ENCODE measurements at places on chromosomes 12 and 14.

DNA sequence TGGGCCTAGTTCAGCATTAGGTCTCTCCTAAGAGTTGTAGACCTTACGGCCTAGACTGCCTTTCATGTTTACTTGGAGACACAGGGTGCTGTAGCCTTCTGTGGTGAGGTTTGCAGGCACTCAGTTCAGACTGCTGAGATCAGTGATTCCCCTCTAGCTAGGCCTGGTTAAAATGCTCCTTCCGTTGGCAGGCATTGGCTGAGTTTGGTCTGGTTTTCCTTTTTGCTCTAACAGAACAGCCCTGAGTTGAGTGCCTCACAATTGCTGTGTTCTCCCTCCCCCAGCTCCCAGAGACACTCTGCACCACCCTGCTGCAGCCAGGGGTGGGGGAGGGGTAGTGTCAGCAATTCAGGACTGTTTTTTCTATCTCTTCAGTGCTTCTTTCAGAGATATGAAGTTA, 178.9 kb upstream of the DYRK2 start:
- no peak for DNase-seq

DNA sequence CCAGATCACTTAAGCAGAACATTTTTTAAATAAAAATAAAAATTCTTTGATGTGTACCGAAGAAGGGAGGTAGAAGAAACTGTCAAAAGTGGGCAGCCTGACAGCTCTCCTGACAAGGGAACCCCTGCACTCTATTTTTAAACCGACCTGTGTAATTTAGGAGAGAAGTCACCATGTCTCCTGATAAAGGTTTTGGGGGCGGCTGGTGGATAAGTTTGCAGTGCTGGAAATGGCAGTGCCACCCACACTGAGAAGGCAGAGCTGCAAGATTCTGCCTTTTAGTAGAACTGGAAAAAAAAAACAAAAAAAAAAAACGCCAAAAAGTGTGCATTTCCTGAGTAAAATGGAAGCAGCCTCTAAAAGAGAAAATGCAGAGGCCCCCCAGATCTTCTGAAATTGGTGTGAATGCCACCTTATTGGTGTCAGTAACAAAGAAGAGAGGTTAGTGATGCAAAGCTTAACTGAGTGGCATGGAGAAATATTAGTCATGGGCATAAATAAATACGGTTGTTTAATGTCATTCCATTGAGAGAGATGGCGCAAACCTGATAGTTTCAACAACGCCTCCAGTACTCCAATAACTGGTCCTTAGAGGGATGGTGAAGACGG, 24.7 kb downstream of the DUSP6 start:
- no peak for DNase-seq

- DNase-seq = no peak
Measured at GRCh38 chr12:8950702-8951478, 1.4 kb upstream of the M6PR start.

DNA sequence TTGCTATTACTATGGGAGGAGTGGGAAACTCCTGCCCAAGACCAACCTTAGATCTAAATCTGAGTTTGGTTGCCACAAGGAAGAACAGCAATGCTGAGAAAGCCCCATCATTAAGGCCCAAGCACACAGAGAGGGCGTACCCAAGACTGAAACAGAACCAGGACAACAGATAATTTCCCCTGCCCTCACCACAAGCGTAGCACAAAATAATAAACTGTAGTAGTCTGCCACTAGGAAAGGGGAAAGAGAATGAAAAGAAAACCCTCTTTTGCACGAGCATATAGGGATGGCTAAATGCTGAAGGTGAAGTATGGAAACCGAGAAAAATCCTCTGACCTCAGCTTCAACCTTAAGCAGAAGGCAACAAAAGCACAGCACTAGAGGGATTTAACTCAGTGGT, 76.5 kb upstream of the DHRS4 start:
- DNase-seq = no peak

GRCh38 chr14:39175445-39176262, 600 bp downstream of the PNN start:
- peak; percentile 4 for DNase-seq

GRCh38 chr14:68506645-68507419, 286.0 kb downstream of the ZFP36L1 start:
- peak; percentile 36 for DNase-seq

DNA sequence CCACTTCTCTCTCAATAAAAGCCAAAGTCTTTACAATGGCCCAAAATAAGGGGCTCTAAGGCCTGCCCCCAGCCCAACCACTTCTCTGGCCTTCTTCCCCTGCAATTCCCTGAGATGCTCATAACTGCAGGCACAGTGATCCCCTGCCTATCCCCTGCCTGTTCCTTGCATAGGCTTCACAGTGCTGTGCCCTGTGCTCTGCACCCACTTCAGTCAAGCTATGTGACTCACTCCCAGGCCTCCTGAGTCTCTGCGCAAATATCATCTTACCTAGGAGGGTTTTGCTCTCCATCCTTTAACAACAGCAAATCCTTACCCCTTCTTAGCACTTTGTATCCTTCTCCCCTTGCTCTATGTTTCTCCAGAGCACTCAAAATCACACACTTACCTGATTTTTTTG, 242.2 kb downstream of the MSRB3 start:
- no peak for DNase-seq

GRCh38 chr12:10528174-10528953, 22.7 kb downstream of the EIF2S3B start:
- no peak for DNase-seq

DNA sequence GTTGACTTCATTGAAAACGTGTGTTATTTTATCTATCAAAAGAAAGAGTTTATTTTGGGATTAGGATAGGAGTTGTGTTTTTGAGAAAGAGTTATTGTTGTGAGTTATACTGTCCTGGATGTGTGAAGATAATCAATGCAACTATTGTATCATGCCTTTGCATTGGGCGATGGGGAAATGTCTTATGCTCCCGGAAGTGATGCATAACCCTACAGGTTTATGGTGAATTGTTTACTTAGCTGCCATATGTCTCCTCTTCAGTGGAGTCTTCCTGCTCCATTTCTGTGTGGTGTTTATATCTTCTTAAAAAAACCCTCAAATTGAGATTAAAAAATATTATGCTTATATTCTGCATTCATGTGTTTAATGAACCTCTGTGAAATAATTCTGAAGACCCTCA, 6.5 kb downstream of the PDE3A start:
- no peak for DNase-seq

DNA sequence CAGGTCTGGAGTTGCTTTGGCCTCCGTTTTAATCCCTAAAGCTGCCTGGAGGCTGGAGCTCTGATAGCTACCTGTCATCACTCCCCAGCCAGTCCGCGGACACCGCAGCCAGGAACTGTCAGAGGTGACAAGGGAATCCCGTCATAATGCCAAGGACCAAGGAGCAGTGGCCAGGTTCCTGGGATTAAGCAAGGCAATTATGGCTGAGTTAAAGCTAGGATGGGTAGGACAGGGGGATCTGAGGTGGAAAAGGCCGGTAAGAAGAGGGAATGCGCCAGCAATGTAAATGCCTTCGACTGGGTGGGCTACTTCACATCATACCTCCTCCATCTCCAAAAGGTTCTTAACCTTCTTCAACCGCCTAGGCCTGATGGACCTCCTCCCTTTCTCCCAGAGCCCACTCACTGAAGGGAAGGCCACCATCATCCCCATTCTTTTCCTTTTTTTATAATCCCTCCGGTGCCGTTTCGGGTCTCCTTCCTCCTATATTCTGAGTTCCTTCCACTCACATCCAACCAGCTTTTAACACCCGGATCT, 1.9 kb downstream of the PPP1R3E start:
- DNase-seq = no peak

DNA sequence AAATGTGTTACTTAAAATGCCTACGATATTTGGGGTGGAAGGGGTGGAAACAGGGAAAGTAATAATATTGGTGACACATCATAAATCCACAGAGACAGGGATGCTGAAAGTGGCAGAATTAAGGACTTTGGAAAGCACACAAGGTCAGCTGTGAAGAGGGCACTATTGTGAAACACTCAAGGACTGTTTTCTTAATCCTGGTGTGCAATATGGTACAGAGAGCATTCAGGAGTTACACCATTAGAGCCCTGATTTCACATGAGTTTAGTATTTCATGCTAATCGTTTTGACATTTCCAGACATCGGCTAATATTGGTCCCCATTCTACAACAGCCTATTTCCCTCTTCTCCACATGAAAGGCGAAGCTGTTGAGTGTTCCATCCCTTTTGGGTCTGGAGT, 219.2 kb downstream of the MSRB3 start:
- DNase-seq = no peak

DNA sequence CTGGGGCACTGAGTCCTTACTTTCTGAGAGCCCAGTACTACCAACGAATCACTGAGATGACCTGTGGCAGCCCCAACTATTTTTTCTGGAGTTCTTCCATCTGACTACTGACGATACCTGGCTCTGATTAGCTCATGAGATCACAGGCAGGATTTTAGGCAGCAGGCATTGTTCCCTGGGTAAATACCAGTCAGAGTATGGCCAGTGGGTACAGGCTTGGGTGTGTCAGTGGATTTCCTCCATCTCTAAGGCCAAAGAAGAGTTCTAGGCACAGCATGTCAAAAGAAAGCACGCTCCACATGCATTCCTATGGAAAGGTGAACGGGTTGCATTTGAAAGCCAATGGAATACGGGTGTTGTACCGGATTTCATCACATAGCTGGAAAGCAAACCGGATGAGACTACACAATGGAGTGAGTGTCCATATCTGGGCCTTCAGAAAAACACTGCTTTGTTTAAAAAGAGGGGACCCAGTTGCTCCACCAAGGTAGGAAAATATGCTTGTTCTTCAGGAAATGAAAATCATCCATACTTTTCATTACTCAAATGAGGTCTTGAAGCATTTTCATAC, 55.0 kb downstream of the PAX9 start:
- no peak for DNase-seq

DNA sequence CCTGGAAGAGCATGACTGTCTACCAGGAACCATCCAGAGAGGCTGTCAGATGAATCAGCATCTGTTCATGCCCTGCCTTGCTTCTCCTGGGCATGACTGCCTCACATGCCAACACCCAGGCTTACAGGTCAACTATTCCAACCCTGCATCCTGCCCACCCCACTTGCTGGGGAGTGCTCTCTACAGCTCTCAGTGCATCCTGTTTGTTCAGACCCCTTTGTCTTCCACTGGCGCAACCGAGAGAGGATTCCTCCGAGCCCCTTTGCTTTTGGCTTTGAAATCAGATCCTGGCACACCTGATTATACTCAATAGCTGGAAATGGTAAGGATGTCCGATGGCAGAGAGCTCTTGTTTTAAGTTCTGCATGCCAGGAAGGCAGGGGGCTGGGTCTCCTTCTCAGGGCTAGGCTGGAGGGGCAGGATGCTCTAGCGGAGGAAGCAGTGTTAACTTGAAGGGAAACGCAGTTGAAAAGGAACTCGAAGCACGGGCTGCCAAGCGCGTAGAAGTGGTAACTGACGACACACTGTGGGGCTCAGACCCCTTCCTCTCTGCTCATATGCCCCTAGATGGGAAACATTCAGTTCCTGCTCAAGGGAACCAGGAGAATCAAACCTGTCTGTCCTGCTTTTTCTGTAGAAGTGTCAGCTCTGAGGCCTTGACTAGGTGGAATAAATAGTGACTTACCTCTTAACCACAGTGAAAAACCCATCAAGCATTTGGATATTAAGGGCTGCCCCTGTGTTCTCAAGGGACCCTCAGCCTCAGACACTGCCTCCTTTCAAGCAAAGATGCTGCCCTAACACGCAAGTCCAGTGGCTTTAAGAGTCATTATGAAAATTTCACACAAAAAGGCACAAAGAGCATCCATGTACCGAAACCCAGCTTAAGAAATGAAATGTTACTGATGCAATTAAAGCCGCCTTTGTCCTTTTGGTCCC, 297.5 kb downstream of the ZFP36L1 start:
- DNase-seq = no peak

Measured in GM19239 (cell line).